ENCODE measurements at places on chromosomes 2 and 18.

GRCh38 chr2:49222975-49223528 lies 68.7 kb upstream of the FSHR start:
- no peak for DNase-seq

- no peak for DNase-seq
Measured at GRCh38 chr2:20650393-20650876, 463 bp downstream of the HS1BP3 start.

DNA sequence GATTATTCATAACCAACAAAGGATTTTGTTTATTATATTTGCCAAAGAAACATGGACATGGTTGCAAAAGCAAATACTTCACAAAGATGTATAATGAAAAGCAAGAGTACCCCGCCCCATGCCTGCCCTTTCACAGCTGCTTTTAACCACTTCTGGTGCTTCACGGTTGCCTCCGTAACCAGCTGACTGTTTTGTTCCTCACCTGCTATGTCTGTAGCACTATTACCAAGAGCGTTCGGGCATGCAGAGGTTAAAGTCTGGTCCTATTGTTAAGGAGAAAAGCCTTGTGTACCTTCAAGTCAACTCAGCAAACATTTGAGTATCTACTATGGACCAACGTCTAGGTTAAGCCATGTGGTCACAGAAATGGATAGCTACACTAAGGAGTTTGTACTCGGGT lies 115.2 kb upstream of the FOSL2 start:
- DNase-seq: no peak

DNA sequence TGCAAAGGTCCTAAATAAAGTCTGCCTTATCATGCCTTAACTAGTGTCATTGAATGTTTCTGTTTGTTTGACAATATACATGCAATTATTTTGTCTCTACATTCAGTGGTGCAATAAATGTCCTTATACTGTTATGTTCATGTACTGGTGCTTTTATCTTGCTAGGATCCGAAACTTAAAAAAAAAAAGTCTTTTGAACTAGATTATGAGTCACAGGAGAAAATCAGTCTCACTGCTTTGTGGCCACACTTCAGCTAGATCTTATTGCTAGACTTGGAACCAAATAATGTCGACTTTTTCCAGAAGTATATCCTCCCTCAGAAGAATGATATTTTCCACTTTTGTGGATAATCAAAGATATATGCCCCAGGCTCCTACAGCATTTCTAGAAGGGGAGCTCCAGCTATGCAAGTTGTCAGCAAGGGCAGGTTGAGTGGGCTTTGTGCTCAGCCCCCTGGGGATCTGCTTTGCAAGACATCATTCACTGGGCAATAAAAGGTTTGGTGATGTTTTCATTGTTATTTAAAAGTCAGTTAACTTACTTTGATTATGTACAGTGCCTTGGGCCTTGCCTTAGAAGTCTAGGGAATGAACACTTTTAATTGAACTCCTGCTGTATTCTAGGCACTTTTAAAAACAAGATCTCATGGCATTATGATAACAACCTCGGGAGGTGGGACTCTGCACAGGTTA lies 157.1 kb upstream of the LRRTM1 start:
- no peak for DNase-seq

- no peak for DNase-seq
Measured at GRCh38 chr2:240655931-240656886, 26.5 kb downstream of the AQP12B start.

GRCh38 chr2:222410534-222410933 lies 13.8 kb upstream of the SGPP2 start:
- DNase-seq: no peak

- DNase-seq: no peak
Measured at GRCh38 chr2:11955884-11956291, 209.5 kb downstream of the LPIN1 start.

DNA sequence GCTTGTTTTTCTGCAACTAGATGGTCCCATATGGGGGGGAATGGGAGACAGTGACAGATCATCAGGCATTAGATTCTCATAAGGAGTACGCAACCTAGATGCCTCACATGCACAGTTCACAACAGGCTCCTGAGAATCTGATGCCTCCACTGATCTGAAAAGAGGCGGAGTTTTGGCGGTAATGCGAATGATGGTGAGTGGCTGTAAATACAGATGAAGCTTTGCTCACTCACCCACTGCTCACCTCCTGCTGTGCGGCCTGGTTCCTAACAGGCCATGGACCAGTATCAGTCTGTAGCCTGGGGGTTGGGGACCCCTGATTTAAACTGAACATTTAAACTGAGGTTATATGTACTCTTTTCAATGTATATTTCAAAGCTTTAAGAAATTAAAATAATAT lies 40.7 kb downstream of the SOS1 start:
- DNase-seq: no peak

- DNase-seq: no peak
Measured at GRCh38 chr2:169659320-169659719, 34.9 kb downstream of the CFAP210 start.

DNA sequence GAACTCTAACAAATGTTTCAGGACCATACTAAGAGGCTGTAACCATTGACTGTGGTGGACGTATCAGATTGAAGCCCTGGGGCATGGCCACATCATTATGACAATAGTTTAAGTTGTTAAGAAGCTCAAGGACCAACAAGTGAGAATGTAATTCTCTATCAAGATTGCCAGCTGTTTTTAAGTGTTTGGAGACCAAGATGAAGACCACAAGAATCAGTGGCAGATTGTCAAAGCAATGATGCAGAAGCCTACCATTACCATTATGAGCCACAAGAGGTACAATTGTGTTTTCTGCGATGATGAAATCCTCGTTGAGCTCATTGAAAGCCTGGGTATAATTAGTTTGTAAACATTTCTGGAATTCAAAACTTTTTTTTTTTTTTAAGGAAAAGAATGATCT lies 261.1 kb upstream of the ZEB2 start:
- no peak for DNase-seq

- DNase-seq: no peak
Measured at GRCh38 chr2:16262526-16263178, 322.3 kb downstream of the MYCN start.

DNA sequence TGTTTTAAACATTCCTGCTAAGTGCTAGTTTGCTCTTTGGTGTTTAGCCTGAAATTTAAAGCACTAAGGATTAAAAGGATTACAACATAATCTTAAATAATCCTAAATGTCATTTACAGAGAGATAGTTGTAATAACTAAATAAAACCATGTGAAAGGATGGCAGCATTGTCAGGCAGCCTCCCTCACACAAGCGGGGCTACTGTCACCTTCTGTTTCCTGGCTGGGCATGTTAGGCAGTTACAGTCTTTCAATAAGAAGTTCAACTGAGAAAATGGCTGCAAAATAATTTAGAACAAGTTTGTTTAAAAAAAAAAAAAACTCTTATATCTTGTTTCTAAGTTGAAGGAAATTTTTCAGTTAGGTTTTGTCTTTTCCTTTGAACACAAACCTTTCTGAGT lies 124.9 kb downstream of the ARHGAP15 start:
- no peak for DNase-seq

DNA sequence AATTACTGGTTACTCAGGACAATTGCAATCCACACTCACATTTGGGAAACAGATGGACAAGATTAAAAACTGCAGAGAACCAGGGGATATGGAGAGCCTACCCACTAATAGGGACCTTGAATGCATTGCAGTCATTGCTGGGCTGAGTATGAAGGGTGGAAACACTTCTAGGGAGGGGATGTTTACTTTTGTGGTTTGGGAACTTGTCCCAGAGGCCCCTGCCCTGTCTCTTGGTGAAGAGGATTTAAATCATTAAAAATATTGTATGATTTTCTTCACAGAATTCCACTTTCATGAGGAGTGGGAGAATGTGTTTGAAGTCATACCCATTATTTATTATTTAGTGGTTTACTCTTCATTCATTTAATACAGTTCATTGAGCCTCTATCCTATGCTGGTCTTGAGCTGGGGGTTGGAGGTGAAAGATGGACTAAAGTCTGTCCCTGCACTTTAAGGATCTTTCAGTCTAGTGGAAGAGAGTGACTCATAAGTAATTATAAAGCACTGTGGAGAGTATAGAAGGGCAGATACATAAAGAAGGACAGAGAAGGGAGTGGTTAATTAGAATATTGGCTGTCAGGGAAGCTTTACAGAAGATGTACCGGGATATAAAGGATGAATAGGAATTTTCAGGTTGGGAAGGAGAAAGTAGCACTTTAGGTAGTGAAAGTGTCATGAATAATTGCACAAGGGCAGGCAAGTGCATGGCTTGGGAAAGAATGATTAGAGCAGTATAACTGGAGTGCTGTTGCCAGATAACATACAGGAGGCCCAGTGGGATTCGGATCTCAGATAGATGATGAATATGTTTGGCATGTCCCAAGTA lies 313.4 kb downstream of the LPIN1 start:
- DNase-seq: peak; percentile 55

GRCh38 chr18:21638822-21639221 lies 26.7 kb downstream of the SNRPD1 start:
- no peak for DNase-seq

DNA sequence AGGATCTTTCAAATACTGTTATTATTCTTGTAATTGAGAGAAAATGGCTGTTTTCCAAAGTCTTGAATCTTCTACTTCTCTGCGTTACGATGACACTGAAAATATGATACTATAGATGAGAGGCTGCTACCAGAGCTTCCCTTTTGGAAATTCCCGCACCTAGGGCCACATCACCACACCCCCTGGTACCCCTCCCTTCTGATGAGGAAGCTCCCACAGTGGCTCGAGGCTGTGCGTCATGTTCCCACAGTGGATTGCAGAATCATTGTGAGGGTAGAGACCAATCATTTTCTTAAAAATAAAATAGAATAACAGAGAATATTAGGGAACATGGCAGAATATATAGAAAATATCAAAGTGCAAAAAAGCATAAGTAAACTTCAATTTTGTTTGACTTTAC lies 268.9 kb upstream of the SMIM21 start:
- no peak for DNase-seq

DNA sequence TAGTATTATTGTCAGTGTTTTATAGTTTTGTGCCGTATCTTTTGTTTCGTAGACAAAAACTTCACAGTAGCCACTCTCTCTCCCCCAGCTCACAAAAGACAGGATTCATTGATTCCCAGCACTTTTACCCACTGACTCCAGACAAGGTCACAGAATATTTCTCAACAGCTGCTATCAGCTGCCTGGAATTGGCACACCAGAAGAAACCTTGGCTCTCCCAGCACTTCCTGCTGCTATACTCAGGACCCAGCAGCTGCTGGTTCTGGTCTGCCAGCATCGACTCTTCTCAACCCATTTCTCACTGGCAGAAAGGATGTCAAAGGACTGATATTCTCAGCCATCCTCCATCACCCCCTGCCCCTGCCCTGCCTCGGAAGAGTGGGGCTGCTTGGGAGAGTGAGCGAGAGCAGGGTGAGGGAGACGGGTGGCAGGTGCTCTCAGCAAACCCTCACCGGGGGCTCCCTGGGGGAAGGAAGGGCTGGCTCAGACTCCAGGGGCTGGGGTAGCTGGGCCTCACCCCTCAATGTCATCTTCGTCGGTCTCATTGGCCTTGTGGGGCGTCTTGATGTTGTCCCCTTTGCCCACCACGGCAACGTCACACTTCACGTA lies 6.1 kb upstream of the OTOF start:
- DNase-seq: no peak

DNA sequence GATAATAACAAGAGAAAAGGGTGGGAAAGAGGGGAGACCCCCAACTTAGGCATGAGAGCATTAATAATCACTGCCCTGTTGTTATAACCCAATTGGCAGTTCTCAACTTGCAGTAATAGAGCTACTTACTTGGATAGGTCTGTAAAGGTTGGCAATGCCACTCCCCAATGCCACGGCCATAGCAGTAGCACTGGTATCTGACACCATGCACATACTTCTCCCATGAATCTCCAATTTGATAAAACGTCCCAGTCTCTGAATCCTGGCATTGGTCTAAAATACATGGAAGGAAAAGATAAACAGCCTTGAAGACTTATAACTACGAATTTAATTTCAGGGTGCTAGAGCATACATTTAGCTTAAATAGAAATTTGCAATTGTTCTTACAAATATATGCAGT lies 16.8 kb downstream of the FN1 start:
- DNase-seq: no peak

DNA sequence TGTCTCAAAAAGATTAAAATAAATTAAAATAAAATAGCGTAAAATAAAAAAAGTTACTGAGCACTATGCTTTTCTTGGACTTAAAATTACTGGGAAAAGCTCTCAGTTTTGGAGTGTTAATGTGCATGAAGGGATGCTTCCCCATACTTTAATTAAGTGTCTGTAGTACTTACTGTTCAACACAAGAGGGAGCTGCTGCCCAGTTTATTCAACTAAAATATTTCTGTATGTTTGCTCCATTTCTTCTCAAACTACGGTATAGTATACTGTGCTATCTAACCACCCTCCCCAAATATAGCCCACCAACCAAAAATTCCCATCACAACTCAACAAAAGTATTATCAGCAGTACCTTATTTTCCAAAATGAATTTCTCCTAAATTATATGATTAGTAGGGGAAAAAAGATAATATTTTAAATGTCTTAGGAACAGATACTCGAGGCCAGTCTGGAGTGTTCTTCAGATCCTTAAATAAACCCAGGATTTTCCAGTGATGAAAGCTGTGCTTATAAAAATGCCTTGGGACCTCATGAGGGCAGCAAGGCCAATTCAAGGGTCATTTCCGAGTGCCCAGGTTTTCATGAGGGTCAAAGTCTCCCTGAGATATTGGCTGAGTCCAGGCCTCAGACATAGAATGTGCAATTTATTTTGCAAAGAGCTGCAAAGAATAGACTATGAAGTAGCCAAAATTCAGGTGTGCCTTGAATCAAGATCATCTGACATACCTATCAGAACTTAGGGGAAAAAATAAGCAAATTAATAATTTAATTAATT lies 64.1 kb downstream of the CHRNA1 start:
- no peak for DNase-seq

- DNase-seq: no peak
Measured at GRCh38 chr2:53018825-53019425, 748.7 kb upstream of the CHAC2 start.

DNA sequence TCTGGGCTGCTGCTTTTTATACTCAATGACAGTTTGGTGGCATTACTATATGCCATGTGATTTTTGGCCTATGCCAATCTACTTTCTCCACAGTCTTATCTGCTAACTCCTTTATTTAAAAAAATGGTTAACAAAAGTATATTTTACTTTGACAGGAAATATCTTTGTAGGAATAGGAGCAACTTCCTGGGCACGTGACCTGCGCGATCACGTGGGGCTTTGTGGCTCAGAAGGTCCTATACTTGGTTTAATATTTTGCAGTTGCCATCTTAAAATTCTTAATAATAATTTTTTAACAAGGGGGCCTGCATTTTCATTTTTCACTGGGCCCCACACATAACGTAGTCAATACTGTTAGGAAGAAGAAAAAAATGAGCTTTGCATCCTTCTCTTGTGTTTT lies 249.7 kb downstream of the ACTR3 start:
- no peak for DNase-seq

GRCh38 chr18:14908541-14908940 lies 160.6 kb downstream of the ANKRD30B start:
- no peak for DNase-seq

- DNase-seq: no peak
Measured at GRCh38 chr18:73381699-73382036, 513.9 kb upstream of the NETO1 start.

- DNase-seq: no peak
Measured at GRCh38 chr2:119383410-119384140, 16.8 kb downstream of the DBI start.

GRCh38 chr2:61662990-61663389 lies 124.8 kb upstream of the XPO1 start:
- no peak for DNase-seq

- DNase-seq: no peak
Measured at GRCh38 chr2:200798514-200798913, 13.2 kb upstream of the BZW1 start.

All from HS-27A (cell line).